ENCODE measurements at places on chromosomes 4 and X. TPM values are rescaled to one million over a fixed set of nuclear protein-coding genes. Genes with fewer than 3 reads are reported as not detected.

Gene LINC00632
- 266 TPM for total RNA-seq

Gene FRMPD3
- total RNA-seq: not detected

Gene PAGE2
- total RNA-seq: not detected

Gene LUZP4
- total RNA-seq: not detected

Gene ETDB
- not detected for total RNA-seq

Gene PNMA5
- not detected for total RNA-seq

- DNase-seq: no peak
These were observed 371.4 kb upstream of the BOD1L1 start for GRCh38 chr4:13998850-13999445.

DNA sequence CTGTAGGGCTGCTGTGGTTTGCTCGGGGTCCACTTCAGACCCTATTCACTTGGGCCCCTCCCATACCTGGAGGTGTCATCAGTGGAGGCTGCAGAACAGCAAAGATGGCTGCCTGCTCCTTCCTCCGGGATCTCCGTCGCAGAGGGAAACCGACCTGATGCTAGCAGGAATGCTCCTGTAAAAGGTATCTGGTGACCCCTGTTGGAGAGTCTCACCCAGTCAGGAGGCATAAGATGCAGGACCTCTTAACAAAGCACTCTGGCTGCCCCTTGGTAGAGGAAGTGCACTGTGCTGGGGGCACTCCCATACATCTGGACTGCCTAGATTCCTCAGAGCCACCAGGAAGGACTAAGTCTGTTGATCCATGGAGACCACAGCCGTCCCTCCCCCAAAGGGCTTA is 296.9 kb downstream of the GRID2 start:
- DNase-seq: no peak

DNA sequence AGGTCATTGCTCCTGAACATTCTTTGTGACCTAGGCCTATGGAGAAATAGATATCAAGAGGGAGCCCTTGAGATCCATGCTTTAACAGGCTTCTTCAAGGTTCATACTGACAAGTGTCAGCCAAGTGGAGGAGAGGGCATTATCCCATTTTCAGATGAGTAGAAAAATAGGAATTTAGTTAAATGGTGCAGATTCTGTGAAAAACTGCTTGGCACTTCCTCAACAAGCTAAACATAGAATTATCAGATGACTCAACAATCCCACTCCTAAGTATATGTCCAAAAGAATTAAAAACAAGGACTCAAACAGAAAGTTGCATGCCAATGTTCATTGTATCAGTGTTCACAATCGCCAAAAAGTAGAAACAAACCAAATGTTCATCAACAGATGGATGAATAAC is 43.8 kb upstream of the KCNIP4 start:
- DNase-seq: no peak

DNA sequence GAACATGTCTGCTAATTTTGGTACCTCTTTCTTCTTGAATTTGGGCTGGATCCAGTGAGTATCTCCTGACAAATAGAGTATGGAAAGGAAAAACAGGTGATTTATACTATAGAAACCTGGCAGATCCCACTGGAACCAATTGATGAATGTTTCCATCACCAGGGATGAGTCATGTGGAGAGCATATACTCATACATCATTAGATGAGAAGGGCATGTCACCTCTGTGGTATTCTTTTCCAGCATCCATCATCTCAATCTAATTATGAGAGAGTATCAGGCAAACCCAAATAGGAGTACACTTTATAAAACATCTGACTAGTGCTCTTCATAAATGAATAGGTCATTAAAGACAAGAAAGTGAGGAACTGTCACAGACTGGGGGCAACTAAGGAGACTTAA is 90.7 kb downstream of the CLDN22 start:
- DNase-seq: no peak

GRCh38 chrX:12973561-12974304 is 1.2 kb upstream of the TMSB4X start:
- no peak for DNase-seq

- no peak for DNase-seq
These were observed 315.4 kb upstream of the GRIA3 start for GRCh38 chrX:122868631-122869030.
